Right hindlimb (tissue), 1 donor: ENCODE measurements at places on chromosomes 5 and 9.
A peak's percentile ranks its signal among the peaks of the same experiment; 100 is the strongest.

GRCh38 chr5:111131356-111131755 is 39.2 kb downstream of the WDR36 start:
- no peak for DNase-seq

GRCh38 chr9:81512641-81513040 is 176.7 kb downstream of the TLE1 start:
- DNase-seq, result no peak

- no peak for DNase-seq
These were observed 141.1 kb downstream of the CHSY3 start for GRCh38 chr5:130045334-130045733.

DNA sequence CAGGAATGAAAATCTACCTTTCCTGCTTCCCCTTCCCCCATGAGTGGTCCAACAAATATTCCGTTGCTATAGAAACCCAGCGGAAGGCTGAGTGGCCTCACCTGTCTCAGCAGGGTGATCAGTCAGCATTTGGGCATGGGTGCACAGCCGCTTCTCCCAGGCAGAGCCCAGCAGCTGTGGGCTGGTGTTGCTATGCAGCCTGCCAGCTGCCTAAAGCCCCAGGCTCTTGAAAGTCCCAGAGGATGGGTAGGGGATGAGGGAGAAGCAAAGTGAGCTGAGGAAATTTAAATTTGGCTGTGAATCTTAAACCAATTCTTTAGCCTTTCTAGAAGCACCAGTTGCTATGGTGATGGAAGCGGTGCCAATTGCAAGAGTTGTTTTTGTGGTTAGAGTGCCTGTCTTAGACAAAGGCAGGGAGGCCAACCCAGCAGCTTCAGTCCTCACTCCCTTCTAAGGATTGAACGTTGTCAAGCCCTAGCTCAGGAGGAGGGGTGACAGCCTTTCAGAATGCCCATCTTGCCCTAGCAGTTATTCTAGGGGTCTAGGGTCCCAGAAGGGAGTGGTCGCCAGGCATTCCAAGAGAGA is 151.5 kb upstream of the PITX1 start:
- DNase-seq, result peak; percentile 61

DNA sequence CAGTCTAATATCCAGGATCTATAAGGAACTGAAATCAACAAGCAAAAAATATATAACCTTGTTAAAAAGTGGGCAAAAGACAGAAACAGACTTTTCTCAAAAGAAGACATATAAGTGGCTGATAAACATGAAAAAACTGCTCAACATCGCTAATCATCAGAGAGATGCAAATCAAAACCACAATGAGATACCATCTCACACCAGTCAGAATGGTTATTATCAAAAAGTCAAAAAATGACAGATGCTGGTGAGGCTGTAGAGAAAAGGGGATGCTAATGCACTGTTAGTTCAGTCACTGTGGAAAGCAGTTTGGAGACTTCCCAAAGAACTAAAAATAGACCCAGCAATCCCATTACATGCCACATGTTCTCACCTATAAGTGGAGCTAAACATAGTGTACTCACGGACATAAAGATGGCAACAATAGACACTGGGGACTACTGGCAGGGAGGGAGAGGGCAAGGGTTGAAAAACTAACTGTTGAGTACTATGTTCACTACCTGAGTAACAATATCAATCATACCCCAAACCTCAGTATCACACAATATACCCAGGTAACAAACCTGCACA is 11.7 kb upstream of the TSSK1B start:
- DNase-seq, result no peak

GRCh38 chr9:128689820-128690683 is 1.0 kb downstream of the SET start:
- peak; percentile 76 for DNase-seq

DNA sequence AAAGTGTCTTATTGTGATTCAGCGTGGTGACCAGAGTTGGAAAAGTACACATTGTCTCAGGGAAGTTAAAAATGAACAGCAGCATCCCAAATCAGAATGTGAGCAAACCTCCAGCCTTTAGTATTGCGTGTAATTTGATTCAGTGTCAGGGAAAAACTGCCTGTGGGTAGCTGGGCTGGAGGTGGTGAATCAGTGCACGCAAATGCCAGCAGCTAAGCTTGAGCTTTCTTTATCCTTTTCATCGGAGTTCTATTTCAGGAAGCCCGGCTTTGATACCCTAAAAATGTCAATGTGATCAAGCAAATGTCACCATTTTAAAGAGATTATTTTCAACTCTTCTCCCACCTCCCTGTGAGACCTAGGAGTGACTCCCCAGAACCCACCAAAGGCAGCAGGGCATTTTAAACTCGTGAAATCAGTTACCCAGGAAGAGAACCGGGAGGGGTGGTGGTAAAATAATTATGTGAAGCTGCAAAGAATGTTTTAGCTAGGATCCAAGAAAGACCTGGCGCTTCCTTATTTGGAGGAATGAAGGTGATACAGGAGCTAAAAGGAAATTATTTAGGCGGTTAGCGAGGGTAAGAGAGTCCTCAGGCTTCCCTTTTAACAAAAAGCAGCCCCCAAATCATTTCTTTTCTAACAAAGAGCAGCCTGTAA is 25.7 kb upstream of the C5orf47 start:
- no peak for DNase-seq

- DNase-seq, result no peak
These were observed 756.0 kb upstream of the C9orf72 start for GRCh38 chr9:28329323-28329722.

- DNase-seq, result no peak
These were observed 269.9 kb upstream of the MSX2 start for GRCh38 chr5:174454464-174454863.

GRCh38 chr9:103902263-103902662 is 191.8 kb upstream of the SMC2 start:
- DNase-seq, result no peak

GRCh38 chr9:134058716-134059115 is 9.1 kb downstream of the BRD3 start:
- no peak for DNase-seq

GRCh38 chr5:2220741-2221140 is 338.0 kb upstream of the IRX4 start:
- DNase-seq, result no peak
